ENCODE measurements at places on chromosomes 7 and 10. TPM values are rescaled to one million over a fixed set of nuclear protein-coding genes. Genes with fewer than 3 reads are reported as not detected.

DNA sequence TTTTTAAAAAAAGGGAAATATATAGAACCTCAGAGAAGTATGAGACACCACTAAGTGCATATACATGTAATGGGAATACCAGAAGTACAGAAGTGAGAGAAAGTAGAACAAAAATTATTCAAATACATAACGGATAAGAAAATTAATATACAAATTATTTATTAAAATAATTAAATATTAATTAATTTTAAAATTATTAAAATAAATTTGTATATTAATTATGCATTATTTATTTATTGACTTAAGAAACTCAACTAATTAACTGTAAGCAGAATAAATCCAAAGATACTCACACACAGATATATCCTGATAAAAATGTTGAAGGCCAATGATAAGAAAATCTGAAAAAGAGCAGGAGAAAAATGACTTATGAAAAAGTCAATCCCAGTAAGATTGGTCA lies 1333.5 kb upstream of the CELF2 start:
- DNase-seq: no peak

DNA sequence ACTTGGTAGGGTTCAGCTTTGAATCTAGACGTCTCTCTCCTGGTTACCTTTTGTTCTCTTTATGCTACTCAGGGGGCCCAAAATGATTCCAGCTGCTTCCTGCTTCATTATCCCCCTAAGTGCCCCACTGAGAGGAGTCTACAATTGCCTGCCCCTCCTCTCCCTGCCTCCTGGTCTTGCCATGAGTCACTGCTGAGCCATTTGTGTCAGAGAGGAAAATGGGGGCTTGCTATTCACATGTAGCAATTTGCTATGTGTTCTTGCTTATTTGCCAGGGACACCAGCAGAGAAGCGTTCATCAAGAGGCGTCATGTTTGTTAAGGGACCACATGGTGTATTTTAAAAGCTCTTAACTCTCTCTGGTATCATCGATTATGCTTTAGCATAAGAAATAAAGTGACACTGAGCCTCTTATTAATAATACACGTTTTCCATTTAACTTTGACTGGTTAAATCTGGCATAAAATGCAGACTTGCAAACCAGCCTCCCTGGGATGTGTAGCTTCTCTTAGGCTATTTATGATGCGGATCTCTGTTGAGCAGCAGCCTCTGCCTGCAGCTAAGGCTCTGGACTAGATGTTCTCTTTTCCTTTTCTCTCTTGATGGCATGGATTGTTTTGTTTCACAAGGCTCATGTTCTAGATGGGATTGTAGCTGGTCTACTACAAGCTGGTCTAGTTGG lies 239.3 kb downstream of the AUTS2 start:
- DNase-seq: peak; percentile 81

DNA sequence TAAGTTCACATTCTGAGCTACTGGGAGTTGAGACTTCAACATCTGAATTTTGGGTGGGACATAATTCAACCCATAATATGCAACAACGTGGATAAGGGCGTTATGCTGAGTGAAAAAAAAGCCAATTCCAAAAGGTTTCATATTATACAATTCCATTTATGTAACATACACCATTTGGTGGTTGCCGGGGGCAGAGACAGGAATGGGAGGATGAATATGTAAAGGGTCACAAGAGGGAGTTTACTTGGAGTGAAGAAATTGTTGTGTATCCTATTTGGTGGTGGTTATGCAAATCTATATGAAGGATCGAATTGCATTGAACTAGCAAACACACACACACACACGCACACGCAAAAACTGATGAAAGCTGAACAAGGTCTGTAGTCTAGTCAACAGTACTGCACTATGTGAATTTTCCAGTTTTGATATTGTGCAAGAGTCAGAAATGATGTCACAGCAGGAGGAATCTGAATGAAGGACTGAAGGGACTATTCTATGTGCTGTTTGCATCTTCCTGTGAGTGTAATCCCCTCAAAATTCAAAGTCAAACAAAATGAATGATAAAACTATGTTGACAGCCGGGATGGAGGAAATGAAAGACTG lies 249.2 kb upstream of the HABP2 start:
- no peak for DNase-seq

GRCh38 chr10:35720366-35720765 lies 78.3 kb upstream of the FZD8 start:
- no peak for DNase-seq

- DNase-seq: no peak
Measured at GRCh38 chr7:84982199-84982598, 204.7 kb downstream of the SEMA3D start.

GRCh38 chr7:157347217-157347904 lies 10.6 kb downstream of the DNAJB6 start:
- DNase-seq: no peak

DNA sequence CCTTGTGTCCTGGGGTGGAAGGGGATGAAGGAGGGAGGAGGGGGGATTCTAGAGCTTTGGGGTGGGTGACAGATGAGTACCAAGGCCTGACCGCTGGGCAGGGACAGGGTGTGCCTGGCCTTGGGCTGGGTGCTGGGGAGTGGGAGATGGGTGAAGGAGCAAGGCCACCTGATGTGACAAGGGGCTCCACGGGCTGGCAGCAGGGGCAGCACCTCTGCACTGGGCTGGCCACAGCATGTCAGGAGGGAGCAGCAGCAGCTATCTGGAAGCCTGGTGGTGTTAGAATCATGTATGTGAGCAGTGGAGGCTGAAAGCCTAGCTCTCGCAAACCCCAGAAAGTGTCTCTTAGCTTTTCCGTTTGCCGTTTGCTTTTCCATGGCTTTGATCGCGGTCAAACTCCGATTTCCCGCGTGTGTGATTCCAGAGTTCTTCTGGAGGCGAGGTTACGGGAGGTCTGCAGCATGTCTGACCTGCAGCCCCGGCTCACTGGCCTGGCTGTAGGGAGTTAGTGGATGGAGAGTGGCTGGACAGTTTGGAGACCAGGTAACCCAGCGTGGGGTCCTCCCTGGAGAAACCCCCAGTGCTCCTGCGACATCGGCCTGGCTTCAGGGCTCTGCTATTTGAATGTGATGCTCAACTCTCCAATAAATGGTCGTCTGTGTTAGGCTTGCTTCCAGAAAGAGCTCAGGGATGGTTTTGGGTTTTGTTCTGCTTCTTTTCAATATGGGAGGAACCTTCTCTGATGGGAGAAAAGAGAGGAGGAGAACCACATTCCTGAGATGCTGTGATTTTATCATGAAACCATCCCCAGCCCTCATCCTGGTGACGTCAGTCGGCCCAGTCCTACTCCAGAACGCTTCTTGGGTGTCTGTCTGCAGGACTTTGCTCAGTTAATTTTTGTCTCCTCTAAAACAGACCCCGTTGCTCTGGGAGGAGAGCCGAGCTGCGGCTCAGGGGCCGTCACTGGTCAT lies 105.5 kb downstream of the CUX1 start:
- no peak for DNase-seq

The TMEM139 gene
- total RNA-seq: 1.2 TPM

GRCh38 chr7:68998136-68998535 lies 600.1 kb upstream of the AUTS2 start:
- DNase-seq: no peak

The AVL9 gene
- 42.1 TPM for total RNA-seq

DNA sequence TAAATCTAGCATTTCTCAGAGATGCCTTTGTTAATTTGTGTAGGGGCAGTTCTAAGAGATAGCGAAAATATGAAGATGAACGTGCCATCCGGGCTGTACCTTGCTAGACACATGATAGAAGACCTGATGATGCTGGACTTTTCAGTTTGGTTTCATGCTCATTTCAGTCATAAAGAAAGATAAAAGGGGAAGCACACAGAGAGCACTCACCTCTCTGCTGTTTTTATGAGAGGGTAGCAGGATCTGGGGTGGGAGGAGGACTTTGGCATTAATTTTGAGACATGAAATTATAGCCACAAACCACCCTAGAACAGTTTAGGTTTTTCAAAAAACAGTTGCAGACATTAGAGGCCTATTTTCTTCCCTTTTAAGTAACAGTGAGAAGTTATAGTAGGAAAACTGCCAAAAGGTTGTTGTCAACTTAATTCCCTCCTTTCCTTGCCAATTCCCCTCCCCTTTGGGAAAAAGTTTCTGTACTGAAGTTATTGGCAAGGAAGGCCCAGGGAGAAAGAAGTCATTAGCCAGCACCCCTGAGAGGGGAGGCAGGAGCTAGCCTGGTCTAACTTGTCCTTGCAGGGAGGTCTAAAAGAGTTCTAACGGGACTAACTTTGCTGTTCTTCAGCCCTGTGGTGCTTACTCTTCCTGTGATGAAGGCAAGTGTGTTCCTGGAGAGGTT lies 2.6 kb downstream of the ST7 start:
- DNase-seq: no peak

Measured in endodermal cell (in vitro differentiated cells).